ENCODE measurements at places on chromosomes 3 and 15. TPM values are rescaled to one million over a fixed set of nuclear protein-coding genes. Genes with fewer than 3 reads are reported as not detected.

DNA sequence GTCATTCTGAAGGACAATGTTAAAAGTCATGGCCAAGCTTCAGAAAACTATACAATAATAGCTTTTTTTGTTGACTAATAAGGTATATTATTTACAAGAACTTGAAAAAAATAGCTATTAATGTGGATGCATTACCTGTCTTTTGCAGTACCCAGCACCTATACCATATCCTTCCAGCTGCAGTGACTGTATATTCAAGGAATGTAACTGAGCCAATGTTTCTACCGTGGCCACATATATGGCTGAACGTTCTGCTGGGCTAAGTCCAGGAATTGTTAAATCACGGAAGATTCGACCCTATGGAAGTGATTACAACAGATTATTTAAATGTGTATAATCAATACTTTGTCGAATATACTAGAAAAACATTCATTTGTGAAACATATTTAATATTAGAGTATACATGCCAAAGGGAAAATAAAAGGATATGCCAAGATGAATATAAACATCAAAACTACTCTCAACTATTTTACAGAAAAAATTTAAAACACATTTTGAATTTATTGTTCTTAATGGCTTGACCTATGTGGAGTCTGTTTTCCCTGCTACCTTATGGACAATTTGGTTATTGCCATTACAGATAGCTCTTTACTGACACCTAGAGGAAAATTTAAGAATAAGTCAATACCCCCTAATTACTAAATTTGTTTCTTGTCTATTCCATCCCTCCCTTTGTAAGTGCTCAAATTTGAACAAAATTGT is 17.6 kb downstream of the ACAD11 start:
- H3K4me1 ChIP-seq = no peaks in the 10 kb centered on the region
- H3K4me3 ChIP-seq = no peak overlapping the region
- no peaks in the 10 kb centered on the region for H3K27me3 ChIP-seq
- no peak overlapping the region for H3K27ac ChIP-seq
- no peak for DNase-seq

DNA sequence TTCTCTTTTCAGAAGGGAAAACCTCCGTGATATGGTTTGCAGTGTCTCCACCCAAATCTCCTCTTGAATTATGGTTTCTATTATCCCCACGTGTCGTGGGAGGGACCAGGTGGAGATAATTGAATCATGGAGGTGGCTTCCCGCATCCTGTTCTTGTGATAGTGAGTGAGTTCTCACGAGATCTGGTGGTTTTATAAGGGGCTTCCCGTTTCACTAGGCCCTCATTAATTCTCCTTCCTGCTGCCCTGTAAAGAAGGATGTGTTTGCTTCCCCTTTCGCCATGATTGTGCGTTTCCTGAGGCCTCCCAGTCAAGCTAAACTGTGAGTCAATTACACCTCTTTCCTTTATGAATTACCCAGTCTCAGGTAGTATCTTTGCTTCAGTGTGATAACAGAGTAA is 692.7 kb upstream of the GRM7 start:
- H3K4me3 ChIP-seq = no peak overlapping the region
- no peaks in the 10 kb centered on the region for H3K36me3 ChIP-seq
- no peak overlapping the region for H3K27ac ChIP-seq
- no peaks in the 10 kb centered on the region for H3K4me1 ChIP-seq

- H3K27me3 ChIP-seq = no peaks in the 10 kb centered on the region
- no peak overlapping the region for H3K27ac ChIP-seq
- no peak overlapping the region for H3K4me3 ChIP-seq
Measured at GRCh38 chr3:43176666-43177065, 70.8 kb upstream of the POMGNT2 start.

DNA sequence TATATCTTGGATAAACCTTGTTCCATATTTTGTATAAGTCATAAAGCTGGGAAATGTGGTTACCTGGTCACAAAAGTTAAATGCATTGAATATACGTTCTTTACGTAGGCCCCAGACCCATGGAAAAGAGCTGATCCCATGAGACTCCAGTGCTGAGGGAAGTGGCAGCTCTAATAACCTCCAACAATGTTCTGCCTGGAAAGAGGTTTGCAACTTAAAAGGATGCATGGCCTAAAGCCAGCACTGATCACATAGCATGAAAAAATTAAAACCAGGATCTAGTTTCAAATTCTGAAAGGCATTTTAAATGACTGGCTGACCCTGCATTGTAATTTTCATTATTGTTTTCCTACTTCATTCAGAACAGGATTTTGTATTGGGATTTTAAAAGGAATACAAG is 27.9 kb upstream of the STRIT1 start:
- no peak overlapping the region for H3K4me3 ChIP-seq
- no peak for DNase-seq
- no peaks in the 10 kb centered on the region for H3K4me1 ChIP-seq
- H3K27ac ChIP-seq = no peak overlapping the region

- H3K4me1 ChIP-seq = no peaks in the 10 kb centered on the region
- H3K4me3 ChIP-seq = no peak overlapping the region
- no peaks in the 10 kb centered on the region for H3K36me3 ChIP-seq
- no peak overlapping the region for H3K27ac ChIP-seq
Measured at GRCh38 chr3:113560831-113561623, 28.7 kb downstream of the SIDT1 start.

- no peak overlapping the region for H3K4me3 ChIP-seq
- no peak for DNase-seq
- no peak overlapping the region for H3K27ac ChIP-seq
- no peaks in the 10 kb centered on the region for H3K27me3 ChIP-seq
Measured at GRCh38 chr3:82080261-82080660, 318.8 kb upstream of the GBE1 start.

DNA sequence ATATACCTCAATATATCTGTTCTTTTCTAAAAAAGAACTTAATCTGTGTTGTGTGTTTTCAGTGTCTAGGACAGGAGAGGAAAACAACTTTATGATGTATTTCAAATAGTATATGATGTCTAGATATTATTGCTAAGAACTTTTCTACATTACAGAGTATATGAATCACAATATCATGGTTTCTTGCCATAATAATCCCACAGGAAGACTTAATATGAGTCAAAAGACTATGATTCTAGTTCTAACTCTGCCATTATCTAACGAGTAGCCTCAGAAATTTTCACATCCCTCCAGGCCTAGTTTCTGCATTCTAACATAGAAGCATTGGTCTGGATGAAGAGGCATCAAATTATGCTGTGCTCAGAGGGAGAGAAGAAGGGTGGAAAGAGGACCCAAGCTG is 107.7 kb upstream of the SPRED1 start:
- DNase-seq = no peak
- no peaks in the 10 kb centered on the region for H3K36me3 ChIP-seq
- H3K4me1 ChIP-seq = no peaks in the 10 kb centered on the region
- no peak overlapping the region for H3K27ac ChIP-seq

The CCDC174 gene
- 34.3 TPM for total RNA-seq
